ENCODE measurements at places on chromosomes 1 and 21.

GRCh38 chr21:16454399-16454798 is 724.6 kb downstream of the USP25 start:
- DNase-seq, result no peak

DNA sequence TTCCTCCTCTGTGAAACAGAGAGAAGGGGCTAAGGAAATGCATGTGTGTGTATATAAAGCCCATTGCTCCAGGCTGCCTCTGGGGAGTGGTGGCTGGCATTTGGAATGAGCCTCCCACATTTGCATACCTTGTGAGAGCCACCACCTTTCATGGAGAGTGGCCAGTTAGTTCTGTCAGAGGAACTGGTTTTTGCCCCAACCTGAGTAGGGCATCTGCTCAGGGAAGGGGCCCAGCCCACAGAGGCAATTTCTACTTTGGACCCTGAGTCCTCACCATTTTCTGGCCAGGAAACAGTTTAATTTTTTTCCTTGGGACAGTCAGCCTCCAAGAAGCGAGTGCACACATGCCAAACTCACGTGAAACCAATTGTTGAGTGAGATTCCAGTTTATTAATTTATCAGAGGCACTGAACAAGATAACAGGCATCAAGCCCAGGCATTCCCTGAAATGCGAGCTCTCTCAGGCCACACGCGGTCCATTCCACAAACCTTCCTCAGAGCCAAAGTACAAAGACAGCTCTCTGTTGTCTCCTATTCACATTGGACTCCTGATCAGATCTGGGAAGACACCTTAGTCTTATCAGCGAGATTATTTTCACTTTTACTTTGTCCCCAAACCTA is 1.0 kb upstream of the SLC6A9 start:
- no peak for DNase-seq

DNA sequence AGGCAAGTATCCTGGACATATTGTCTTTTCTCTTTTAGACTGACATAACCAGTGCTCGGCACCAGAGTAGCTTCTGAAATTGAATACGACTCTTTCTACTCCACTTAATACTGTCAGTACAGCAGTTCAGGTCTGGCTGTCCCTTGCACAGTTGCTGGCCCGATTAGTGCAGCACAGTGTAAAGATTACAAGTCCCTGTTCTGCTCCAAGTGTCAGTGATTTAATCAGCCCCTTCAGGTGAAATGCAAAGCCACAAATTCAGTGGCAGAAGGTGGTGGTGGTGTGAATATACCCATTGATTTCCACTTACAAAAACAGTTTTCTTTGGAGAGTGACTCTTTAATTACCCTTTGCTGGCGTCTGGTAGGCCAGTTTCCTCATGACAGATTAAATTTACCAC is 545.4 kb downstream of the ADGRL2 start:
- DNase-seq, result no peak

DNA sequence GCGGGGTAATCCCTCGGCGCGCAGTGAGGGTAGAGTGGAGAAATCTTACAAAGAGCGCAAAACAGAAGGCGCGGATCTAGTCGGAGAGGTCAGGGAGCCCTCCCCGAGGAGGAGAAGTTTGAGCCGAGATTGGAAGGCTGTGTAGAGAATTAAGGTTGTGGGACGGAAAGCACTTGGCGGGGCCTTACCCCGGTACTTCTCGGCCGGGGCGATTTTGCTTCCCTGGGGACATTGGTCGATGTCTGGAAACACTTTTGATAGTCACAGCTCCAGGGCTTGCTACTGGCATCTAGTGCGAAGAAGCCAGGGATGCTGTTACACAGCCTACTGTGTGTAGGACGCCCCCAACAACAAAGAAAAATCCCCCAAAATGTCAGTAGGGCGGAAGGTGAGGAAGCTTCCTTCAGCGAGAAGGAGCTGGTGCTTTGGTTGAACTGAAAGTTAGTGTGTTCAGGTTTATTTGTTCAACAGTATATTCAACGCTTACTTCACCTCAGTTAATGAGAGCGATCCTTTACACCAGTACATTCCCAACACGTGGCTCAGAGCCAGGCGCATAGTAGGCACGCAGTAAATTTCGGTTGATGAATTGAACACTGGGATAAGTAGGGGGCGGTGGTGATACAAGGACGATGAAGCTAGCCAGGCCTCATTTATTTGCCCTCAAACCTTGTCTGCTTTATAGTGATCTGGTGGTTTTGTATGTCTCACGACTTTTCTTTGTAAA is 807 bp downstream of the CEP85 start:
- no peak for DNase-seq

GRCh38 chr1:118479351-118479750 is 294.3 kb upstream of the SPAG17 start:
- DNase-seq, result no peak

- DNase-seq, result no peak
Observed at GRCh38 chr1:101191049-101191448, 45.8 kb upstream of the S1PR1 start.

- no peak for DNase-seq
Observed at GRCh38 chr1:76959556-76959955, 92.3 kb downstream of the ST6GALNAC5 start.

DNA sequence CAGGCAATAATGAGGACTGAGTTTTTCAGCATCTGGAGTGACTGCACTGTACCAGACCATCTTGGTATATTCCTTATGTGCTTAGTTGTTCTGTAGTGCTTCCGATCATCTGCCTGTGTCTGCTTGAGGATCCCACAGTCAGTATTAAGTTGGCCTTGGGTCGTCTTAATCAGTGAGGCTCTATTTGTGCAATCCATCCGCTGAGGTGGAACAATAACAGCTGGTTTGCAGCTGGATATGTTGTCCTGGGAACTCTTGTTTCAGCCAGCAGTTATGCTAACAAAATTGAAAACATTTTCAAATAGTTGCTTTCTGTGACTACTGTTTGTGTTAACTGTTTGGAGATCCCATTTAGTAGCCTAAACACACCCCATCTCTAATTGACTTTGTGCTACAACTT is 73.7 kb downstream of the LAMC1 start:
- no peak for DNase-seq
